ENCODE measurements at places on chromosomes 12 and 14. TPM values are rescaled to one million over a fixed set of nuclear protein-coding genes. Genes with fewer than 3 reads are reported as not detected.

Gene ASCL1
- not detected for total RNA-seq

GRCh38 chr14:105043641-105044040 is 21.6 kb downstream of the GPR132 start:
- DNase-seq, result no peak

GRCh38 chr12:49539406-49540228 is 787 bp downstream of the KCNH3 start:
- no peak for DNase-seq

Gene RAB35
- total RNA-seq, result 54.4 TPM

- peak; percentile 81 for DNase-seq
These were observed 13.2 kb upstream of the TIGAR start for GRCh38 chr12:4307593-4308333.

Gene TRIM9
- total RNA-seq, result not detected
